Mononuclear cell (primary cell): ENCODE measurements at places on chromosomes 12 and 14. TPM values are rescaled to one million over a fixed set of nuclear protein-coding genes. Genes with fewer than 3 reads are reported as not detected.

Gene SPRYD4
- 2.9 TPM for total RNA-seq

Gene INSM2
- not detected for total RNA-seq

Gene KRT6A
- not detected for total RNA-seq

Gene KRT2
- total RNA-seq: 0.94 TPM

Gene C12orf60
- 0.10 TPM for total RNA-seq

Gene SCN8A
- total RNA-seq: 0.21 TPM

Gene VAMP1
- total RNA-seq: 13.9 TPM

Gene CNTN1
- not detected for total RNA-seq

Gene PAPLN
- total RNA-seq: 0.31 TPM

Gene CLEC9A
- 0.42 TPM for total RNA-seq

Gene SLC17A8
- total RNA-seq: not detected

Gene CARMIL3
- 0.52 TPM for total RNA-seq
